ENCODE measurements at places on chromosomes 5 and 9.

DNA sequence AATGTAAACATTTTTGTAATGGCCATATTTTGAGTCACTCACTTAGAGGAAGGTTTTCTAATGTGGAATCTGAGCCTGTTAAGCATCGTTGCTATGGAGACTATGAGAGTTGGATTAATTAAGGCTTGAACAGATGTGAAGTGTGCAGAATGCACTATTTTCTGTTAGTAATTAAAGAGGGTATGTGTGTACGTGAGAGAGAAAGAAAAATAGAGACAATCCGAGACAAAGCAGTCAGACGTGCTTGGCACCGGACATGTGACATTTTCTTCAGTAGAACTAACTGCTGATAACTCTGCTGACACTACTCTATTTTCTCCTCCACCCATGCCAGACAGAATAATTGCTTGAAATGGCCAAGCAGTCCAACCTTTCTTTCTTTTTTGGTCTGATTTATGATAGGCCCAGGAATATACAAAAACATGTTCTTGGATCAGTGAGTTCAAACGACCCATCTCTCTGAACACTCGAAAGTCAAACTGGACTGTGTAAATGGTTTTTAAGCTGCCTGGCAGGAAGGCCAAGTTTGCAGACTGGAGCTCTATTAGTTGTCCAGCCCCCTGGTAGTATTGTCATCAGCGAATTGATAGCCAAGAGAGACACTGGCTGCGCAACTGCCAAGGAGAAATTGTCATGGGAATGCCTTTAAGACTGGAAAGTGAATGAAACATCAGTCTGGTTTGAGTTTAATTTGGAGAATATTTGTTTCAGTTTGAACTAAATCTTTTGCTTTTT lies 322.1 kb downstream of the ARHGEF28 start:
- no peak for DNase-seq

- no peak for DNase-seq
Measured at GRCh38 chr9:133653638-133654037, 17.5 kb downstream of the DBH start.

- peak; percentile 96 for DNase-seq
Measured at GRCh38 chr5:126354012-126354857, 69.0 kb upstream of the GRAMD2B start.

- DNase-seq, result no peak
Measured at GRCh38 chr5:78803353-78803752, 154.8 kb upstream of the LHFPL2 start.

- no peak for DNase-seq
Measured at GRCh38 chr9:33964086-33964768, 84.5 kb downstream of the UBAP2 start.
